Right atrium auricular region (tissue), 2 donors: ENCODE measurements at places on chromosomes 1 and 21.

DNA sequence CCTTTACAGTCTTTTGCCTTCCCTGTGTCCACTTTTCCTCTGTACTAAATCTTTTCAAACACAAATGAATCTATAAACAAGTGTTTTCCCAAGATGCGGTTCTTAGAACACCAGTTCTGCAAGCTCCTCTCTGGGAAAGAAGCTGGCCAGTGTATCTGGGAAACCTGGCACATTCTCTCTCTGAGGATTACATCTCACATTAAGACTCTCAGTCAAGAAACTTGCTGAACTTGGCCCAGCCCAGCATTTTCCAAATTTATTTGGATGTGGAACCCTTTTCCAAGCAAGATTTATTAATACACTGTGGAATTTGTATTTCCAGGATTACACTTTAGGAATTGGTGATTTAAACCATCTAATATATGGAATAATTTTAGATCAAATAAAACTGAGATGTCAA, 105.7 kb downstream of the ZNF281 start:
- DNase-seq = no peak

DNA sequence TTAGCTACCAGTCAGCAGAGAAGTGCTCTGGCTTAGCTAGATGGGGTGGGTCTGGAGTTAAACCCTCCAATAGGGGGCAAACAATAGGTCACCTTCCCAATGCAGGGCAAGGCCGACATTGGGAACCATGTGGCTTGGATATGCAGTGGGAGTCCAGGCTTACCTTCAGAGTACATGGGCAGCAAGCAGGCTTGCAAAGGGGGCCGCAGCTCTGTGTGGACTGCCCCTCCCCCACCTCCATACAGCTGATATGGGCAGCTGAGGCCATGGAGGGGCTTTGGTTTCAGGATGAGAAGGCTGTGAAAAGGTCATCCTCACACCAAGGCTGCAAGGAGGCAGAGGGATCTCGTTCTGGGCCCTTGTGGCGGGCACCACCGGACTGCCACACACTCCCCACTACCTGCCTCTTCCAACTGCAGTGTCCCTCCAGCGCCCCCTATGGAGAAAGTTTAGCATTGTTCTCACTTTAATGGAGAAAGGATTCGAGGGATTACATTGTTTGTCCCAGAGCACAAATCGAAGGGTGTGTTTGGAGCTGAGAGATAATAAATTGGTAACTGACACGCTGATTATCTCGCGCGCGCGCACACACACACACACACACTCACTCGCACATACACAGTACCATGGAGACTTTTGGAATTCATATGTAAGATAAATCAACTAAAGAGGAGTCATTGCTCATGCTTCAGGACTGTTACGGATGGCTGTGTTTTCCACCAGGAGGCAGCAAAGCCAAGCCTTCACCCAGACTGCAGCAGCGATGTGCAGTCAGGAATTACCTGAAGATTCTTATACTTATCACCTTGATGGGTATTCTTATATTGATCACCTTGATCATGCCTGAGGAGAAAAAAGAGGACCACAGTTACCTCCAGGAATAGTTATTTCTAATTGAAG, 7.0 kb upstream of the SMCP start:
- no peak for DNase-seq

GRCh38 chr1:204075139-204075521, 2.2 kb downstream of the SOX13 start:
- DNase-seq = no peak

- DNase-seq = no peak
Observed at GRCh38 chr1:210025870-210026269, 87.9 kb downstream of the SYT14 start.

DNA sequence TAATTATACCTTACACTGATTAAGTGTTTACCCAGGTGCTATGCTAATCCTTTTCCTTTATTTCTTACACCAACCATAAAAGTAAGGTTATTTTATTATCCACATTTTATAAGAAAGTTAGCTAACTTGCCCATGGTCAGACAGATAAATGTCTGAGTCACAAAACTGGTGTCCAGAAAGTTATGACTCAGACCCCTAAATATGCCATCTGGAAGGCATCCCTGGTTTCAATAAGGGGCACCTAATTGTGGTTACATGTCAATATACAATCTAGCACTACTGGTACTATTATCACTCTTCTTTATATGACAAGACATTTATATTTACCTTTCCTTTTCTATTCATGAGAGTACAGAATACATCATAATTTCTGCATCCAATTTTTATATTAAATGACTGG, 496.5 kb upstream of the ADGRL2 start:
- DNase-seq = no peak

- DNase-seq = no peak
Observed at GRCh38 chr1:102897557-102897956, 210.8 kb downstream of the COL11A1 start.

DNA sequence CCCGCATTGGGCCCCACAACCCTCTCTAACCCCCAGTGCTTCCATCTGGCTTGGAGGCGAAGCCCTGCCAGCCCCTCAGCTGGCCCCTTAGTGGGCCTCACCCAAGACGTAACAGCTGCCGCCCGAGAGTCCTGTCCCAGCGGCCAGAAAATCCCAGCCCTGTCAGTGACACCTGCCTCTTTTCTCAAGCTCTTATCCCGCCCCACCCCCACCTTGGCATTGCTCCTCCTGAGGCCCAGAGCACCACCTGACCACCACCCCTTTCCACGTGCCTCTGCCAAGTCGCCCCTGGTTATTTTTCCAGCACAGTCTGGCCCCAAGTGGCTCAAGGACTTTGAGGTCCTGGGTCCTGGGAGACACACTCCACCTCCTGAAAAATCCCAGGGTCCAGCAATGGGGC, 5.9 kb upstream of the CTRC start:
- DNase-seq = no peak

DNA sequence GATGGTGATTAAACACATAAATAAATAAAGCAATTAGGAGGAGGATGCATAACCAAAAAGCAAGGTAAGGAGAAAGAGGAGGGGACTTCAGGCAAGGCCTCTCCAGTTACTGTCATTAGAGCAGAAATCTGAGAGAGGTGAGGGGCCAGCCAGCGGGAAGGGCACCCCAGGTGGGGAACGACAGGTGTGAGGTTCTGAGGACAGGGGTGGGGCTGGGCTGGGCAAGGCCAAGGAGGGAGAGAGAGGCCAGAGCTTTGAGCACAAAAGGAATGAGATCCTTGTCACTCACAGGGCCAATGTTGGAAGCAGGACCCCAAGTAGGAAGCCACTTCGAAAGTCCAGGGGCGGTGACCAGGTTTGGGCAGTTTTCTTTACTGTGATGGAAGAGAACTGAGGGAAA, 182.2 kb upstream of the RAB4A start:
- DNase-seq = no peak

GRCh38 chr1:5374192-5374591, 618.0 kb downstream of the NPHP4 start:
- DNase-seq = no peak

DNA sequence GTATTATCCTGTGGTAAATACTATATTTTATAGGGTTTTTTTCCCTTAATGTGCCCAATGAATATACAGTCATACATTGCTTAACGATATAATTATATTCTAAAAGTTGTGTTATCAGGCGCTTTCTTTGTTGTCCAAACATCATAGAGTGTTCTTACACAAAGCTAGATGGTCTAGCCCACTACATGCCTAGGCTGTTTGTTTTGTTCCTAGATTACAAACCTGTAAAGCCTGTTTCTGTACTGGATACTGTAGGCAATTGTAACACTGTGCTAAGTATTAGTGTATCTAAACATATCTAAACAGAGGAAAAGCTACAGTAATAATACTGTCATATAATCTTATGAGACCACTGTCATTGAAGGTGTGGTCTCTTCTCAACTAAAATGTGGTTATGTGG, 242.6 kb upstream of the C1orf105 start:
- no peak for DNase-seq

DNA sequence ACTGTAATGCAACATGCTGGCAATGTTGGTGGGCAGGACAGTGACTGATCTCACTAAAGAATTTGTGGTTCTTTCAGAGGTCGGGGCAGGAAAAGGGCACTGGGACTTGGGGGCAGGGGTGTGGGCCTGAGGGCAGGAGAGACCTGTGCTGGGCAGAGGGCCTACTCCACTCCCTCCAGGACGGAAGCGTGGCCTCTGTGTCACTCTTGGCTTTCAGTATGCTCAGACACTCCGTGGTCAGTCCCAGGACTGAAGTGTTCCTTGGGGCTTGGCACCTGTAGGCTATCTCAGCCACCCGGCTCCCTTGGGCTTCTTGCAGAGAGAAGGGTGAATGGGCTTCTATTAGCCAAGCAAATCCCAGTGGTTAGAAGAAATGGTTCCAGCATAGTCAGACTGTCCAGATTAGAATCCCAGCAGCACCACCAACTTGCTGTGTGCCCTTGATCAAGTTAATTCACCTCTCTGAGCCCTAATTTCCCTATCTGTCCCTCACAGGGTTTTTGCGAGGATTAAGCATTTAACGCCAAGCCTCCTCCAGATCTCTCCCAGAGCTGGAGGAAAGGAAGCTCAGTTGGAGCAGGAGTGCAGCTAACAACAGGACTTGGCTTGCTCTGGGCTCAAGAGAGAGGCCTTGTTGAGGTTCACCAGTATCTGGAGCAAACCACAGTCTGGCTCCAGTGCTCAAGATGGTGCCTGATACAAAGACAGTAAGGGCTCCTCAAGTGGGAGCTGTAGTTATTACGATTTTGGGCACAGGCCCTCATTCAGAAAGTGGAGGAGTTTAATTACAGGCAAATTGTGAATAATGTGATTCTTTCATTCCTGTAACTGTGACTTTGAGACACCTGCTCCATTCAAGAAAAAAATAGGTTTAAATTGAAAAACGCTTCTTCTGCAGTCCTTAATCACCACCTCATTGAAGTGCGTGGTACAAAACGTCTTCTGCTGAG, 57.7 kb upstream of the LRP8 start:
- no peak for DNase-seq

GRCh38 chr1:160238408-160238807, 23.9 kb downstream of the DCAF8 start:
- DNase-seq = no peak

DNA sequence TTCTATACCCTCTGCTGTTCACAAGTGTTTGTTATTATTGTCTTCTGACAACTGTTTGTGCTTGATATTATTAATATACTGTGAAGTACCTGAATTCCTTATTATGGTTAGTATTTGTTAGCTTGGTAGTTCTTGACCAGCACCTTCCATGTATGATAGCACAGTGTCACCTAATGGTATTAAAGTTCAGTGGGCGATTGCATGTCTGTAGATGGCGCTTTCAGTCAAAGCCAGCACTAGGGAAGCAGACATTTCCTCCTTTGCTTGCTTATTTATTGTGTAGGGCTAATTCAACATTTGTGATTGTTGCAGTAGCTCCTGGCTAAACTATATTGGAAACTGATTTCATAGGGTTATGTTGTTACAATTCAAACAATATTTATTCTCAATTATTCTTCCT, 218.0 kb downstream of the ZP4 start:
- DNase-seq = no peak

- DNase-seq = no peak
Observed at GRCh38 chr21:28345934-28346333, 646.7 kb downstream of the LTN1 start.

DNA sequence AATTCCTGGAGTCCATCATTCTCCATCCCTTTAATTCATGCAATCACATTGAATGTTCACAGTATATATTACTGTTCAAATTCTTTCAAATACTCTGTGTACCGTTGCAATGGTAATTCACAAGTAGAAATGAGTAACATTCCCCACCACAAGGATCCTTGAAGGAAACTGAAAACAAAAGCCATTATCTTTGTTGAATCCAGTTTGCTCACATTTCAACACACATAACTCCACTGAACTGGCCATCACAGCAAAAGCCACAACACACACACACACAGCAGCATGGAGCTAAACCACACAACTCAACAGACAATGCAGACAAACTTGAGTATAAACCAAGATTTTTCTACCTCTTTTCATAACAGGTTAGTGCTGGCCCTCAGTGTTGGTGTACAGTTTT, 188.3 kb upstream of the GREM2 start:
- no peak for DNase-seq

DNA sequence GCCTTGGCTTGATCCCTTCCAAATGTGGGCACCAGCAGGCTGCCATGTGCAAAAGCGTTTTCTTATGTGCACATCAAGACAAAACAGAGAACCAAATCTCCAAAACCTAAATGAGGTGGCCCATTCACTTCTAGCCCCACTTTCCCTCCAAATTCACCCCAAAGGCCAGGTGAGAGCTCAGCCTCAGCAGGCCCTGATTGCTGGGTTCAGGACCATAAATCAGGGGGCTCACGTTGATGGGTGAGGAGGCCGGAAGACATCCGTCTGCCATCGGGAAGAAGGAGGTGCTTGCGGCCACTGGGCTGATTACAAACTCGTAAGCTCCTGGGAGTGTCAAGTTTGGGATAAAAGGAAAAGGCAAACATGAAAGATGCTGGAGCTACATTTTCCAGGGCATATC, 86.7 kb upstream of the CLDN14 start:
- peak; percentile 23 for DNase-seq

DNA sequence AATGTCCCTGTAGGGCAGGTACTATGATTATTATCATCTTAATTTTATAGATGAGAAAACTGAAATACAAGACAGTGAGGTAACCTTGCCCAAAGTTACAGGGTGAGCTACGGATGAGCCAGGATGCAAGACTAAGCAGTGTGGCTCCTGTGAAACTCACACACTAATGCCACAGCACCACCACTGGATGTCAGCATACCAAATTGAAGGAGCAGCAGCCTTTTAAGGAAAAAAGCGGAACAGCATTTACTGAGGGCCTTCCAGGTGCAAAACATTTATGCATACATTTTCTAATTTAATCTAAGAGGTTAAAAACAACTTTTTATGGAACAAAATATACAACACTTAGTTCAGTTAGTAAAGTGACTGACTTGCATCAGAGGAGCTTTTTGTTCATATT, 41.7 kb downstream of the SEC16B start:
- DNase-seq = no peak

GRCh38 chr1:194043984-194044755, 857.8 kb upstream of the B3GALT2 start:
- DNase-seq = no peak

GRCh38 chr1:153396461-153396860, 5.6 kb upstream of the S100A8 start:
- DNase-seq = peak; percentile 26
